Stimulated activated effector memory CD8-positive, alpha-beta T cell treated with anti-CD3 and anti-CD28 coated beads, Interleukin-12 subunit alpha, Interleukin-12 subunit beta, amount 100 ng/mL, for 72 hours (primary cell): ENCODE measurements at places on chromosomes 5 and 9.

DNA sequence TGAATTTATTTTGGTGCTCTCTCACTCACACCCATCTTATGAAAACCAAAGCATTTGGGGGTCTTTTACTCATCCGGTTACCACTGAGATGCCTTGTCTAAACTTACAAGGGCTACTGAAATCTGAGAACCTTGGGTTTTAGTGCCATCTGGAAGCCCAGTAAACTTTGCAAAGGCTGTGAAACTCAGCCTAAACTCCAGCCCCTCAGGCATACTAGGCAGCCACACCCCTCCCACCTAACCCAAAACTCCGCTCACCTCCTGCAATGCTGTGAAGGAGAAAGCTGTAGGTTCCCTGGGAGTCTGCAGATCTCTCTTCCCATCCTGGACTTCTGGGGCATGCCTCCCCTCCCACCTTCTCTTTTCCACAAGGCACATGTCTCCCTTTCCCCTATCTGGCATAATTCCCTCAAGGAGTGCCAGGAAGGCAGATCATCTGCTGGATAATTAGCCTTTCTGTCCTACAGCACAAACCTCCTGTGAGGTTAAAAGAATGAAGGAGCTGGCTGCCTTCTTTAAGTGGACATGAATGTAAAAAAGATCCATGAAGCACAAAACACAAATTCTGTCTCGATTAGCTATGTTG lies 71.5 kb upstream of the ANXA1 start:
- DNase-seq, result no peak

DNA sequence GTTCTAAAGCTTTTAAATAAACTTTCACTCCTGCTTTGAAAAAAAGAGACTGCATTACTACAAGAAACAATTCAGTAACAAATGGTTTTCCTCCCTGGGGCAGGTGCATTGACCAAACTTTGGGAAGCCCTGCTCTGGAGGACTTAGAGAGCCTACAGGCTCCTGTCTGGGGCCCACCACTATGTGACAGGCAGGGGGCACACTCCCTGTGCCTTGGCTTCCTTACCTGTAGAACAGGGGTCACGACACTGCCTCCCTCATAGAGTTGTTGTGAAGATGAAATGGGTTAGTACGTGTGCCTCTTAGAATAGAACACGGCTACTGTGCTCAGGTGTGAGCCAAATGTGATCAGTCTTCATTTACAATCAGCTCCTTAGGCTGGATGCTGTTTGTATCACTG lies 130.1 kb downstream of the GPBP1 start:
- no peak for DNase-seq

GRCh38 chr5:139961435-139962157 lies 81.5 kb downstream of the NRG2 start:
- no peak for DNase-seq

DNA sequence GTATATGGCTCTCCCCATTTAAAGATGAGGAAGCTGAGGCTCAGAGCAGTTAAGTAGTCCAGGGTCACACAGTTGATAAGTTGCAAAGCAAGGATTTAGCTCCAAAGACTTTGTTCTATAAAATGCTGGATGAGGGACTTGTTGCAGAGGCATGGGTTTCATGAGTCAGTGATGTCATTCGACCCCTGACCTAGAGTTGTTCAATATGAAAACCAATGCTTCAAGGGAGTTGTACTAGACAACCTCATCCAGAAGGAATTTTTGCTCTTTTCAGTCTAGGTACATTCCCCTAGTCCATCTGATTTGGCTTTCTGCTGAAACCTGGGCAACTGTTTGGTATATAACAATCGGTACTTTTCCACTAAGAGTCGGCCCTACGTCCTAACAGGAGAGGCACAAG lies 550.4 kb downstream of the EBF1 start:
- DNase-seq, result no peak

DNA sequence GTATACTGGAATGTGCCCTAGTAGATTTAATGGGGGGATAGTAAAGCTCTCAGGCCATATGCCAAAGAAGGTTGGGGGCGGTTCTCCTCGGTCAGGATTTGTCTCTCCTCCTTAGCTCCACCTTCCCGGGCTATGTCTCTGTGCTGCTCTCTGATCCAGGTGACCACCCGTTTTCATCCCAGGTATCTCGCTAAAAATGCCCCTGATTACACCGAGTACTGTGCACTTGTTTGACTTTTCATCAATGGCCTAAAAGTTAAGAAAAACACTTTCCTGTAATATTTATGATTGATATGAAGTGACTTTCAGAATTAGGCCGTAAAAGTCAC lies 724 bp downstream of the NDUFS6 start:
- no peak for DNase-seq

- no peak for DNase-seq
These were observed 55.3 kb downstream of the ZNF366 start for GRCh38 chr5:72451741-72452505.

- no peak for DNase-seq
These were observed 1206.0 kb upstream of the C9orf72 start for GRCh38 chr9:28779243-28779642.

GRCh38 chr5:73431204-73431851 lies 17.2 kb downstream of the FOXD1 start:
- no peak for DNase-seq

- DNase-seq, result no peak
These were observed 25.1 kb upstream of the SHB start for GRCh38 chr9:38094165-38094564.

GRCh38 chr9:93710370-93710723 lies 134.0 kb downstream of the PHF2 start:
- DNase-seq, result no peak

DNA sequence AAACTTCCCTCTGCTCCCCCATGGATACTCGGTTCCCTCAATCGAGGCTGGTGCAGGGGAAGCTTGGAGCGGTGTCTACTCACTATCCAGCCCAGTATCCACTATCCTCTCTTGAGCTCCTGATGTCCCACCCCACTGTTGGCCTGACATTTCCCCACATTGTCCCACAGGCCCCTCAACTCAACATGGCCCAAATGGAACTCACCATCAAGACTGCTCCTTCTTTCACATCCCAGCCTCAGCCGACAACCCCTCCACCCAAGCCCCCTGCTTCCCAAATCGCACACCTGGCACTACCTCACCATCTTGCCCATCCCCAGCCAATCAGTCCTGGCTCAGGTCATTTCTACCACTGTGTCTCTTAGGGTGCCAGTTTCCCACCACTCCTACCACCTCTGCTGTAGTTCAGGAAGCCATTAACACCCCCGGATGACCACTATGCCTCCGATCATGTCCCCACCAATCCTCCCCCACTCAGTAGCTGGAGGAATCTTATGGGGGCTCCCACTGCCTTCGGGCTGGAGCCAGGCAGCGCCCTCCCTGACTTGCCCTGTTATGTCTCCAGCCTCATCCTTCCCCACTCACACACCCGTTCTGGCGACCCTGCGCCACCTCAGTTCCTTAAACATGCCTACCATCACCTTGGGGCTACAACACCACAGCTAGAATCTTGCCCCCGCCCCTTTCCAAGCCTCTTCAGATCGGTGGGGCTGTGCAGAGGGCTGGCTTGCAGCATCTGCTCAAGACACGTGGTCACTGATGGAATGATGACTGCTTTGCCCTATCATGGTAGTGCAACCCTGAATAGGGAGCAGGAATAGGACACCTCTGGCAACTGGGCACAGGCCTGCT lies 273.6 kb downstream of the FSTL4 start:
- no peak for DNase-seq

- DNase-seq, result no peak
These were observed 210.9 kb downstream of the AOPEP start for GRCh38 chr9:94937214-94937903.

- no peak for DNase-seq
These were observed 73.4 kb downstream of the HABP4 start for GRCh38 chr9:96523374-96523773.

DNA sequence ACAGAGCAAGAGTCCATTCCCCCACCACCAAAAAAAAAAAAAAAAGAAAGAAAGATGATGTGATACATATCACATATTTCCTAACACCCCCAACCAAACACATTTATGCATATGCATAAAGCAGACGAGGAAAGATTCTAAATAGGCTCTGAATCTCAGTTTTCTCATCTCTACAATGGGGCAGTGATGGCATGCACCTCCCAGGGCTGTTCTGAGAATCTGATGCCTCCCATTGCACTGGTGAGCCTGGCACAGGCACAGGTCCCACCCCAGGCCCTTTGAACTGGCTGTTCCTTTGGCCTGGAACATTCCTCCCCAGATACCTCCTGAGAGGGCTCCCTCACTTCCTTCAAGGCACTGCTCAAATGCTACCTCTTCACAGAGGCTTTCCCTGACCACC lies 116.5 kb downstream of the C9orf50 start:
- no peak for DNase-seq

DNA sequence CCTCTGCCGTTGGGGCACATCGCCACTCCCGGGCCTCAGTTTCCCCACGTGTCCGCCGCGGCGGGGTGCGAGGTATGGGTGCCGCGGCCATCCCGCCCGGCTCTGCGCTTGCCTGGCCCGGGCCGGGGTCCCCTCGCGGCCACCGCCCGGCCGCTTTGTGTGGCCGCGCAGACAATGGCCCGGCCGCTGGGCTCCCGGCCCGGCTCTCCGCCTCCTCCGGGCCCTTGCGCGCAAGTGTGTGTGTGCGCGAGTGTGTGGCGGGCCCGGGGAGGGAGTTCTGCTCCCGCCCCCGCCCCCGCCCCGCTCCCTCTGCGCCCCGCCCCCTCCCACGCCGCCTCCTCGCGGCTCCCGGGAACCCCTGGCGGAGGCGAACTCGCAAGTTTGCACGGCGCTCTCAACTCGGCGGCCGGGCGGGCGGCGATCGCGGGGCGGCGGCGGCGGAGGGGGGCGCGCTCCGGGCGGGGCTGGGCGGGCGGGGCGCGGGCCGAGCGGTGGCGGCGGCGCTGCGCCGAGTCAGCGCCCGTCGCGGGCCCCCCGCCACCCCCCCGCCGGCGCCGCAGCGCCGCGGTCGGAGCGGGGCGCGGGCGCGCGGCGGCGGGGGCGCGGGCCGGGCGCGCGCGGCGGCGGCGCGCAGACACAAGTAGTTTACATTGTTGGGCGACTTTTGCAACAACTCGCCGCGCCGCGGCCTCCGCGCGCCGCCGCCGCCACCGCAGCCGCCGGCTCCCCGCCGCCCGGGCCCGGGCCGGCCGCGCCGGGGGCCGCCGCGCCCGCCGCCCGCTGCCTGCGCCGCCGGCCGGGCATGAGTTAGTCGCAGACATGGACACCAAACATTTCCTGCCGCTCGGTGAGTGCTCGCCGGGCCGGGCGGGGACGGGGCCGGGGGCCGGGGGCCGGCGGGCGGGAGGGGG lies at the start of gene RXRA:
RXRA (plus strand) TSS at position 643 of the 911 bp plus-strand sequence; CDS start at position 820, 177 bp downstream.
- DNase-seq, result peak; percentile 61

DNA sequence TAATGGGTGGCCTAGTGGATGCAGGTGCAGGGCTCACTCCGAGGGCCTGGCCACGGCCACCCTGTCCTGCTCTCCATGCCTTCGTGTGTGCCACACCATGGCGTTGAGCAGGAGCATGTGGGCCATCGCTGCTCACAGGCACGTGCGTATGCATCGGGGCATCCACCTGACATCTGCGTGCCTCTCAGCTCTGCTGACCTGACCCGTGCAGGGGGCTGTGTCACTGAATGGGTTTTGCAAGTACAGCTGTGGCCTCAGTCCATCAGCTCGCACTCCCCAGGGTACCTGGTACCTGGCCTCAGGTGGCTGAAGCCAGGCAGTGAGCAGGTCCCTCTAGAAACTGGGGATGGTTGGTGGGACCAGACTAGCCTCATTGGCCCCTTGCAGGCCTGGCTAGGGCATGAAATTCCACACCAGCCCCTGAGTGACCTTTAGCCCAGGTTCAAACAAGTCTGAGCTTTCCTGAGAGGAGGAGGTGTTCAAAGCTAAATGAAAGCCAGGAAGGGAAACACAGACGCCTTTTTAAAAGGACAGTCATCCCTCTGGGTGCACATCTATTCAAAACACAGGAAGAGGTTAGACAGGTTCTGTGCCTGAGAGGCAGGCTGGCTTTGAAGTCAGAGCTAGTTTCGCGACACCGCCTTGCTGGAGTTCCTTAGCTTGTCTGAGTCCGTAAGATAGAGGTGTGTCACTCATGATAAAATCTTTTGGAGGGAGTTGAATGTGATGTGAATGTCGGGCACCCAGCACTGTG lies 74.0 kb downstream of the MACROH2A1 start:
- DNase-seq, result no peak

- DNase-seq, result no peak
These were observed 82.3 kb downstream of the SLC38A9 start for GRCh38 chr5:55629815-55630214.

DNA sequence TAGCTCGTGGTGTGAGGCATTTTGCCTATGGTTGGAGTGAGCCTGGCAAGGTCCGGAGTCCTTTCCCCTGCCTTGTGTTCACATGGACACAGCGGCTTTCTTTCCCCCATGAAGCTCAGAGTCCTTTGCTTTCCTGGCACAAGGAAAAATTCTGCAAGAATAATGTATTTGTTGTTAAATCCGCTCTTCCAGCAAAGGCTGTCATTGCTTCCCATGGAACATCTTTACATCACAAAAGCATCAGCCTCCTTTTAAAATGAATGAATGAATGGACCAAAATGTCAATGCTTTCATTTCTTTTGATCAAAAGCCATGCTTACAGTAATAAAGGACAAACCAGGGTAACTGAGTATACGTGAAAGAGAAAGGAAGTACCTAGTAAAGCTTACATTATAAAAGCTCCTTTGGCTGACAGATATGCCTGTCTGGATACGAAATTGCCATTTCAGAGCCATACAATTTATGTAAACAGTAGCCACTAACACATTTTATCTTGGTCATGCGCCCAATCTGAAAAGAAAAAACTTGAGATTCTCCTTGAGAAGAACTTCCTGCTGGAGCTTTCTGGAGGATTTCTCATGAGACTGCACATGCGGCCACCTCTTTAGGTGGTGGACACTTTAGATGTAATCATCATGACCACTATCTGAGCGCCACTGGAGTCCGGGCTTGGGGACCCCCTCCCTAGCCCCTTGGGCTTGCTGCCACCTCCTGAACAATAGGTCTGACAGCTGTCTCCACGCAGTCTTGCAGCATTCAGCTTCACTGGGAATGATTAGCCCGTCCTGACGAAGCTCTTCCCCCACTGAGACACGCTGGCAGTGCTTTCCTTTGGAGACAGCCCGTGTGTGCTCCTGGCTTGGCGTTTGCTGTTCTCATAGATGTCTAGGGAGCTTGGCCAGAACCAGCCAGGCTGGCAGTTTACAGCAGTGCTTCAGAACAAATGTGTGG lies 355.9 kb downstream of the ADAMTS6 start:
- no peak for DNase-seq

DNA sequence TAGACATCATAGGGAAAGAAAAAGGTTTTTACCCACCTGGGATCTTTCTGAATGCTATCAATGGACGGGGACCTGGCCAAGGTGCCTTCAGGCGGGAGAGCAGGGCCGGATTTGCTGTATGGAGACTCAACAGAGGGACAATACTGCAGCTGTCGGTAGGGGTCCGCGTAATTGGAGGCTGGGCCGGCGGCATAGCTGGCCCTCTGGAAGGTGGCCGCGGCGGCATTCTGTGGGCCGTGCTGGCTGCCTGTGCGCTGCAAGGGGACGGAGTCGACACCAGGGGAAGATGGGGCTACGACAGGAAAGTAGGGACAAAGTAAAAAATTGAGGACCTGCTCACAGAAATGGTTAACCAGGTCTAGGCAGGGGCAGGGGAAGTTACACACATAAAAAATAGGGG lies 557.9 kb downstream of the CTNND2 start:
- no peak for DNase-seq

- DNase-seq, result no peak
These were observed 158.3 kb downstream of the DOCK2 start for GRCh38 chr5:169795338-169795737.

- DNase-seq, result no peak
These were observed 46.5 kb upstream of the CEMIP2 start for GRCh38 chr9:71814815-71815214.
